Fibroblast of the aortic adventitia (primary cell): ENCODE measurements at places on chromosomes 12 and 14. TPM values are rescaled to one million over a fixed set of nuclear protein-coding genes. Genes with fewer than 3 reads are reported as not detected.

The RD3L gene
- not detected in 2 replicates for total RNA-seq

The CCDC177 gene
- total RNA-seq = not detected in 2 replicates

The ZDHHC22 gene
- not detected in 2 replicates for total RNA-seq

The TMPRSS12 gene
- total RNA-seq = not detected in 2 replicates

The OR11H12 gene
- not detected in 2 replicates for total RNA-seq

The IL26 gene
- total RNA-seq = not detected in 2 replicates

The P3H3 gene
- total RNA-seq = 53.9 and 188 TPM in 2 replicates

The BIN2 gene
- under 0.01 TPM in 1 of 2 replicates, not detected in the other for total RNA-seq

The RNF212B gene
- not detected in 2 replicates for total RNA-seq

The GSC gene
- total RNA-seq = 2.1 and 2.5 TPM in 2 replicates

The GPRC5A gene
- 5.4 and 15.5 TPM in 2 replicates for total RNA-seq

The FOXG1 gene
- 0.63 TPM in 1 of 2 replicates, not detected in the other for total RNA-seq

The TAS2R9 gene
- 0.09 TPM in 1 of 2 replicates, not detected in the other for total RNA-seq

The SINHCAF gene
- total RNA-seq = 4.4 and 14.9 TPM in 2 replicates

The TPPP2 gene
- total RNA-seq = not detected in 2 replicates

The HOXC11 gene
- not detected in 2 replicates for total RNA-seq

The DACT1 gene
- 13.6 and 23.0 TPM in 2 replicates for total RNA-seq

The PLEK2 gene
- 1.8 and 2.8 TPM in 2 replicates for total RNA-seq

The CLEC14A gene
- total RNA-seq = 0.63 and 4.5 TPM in 2 replicates

The TSPAN9 gene
- 8.1 and 19.4 TPM in 2 replicates for total RNA-seq

The PROX2 gene
- total RNA-seq = not detected in 2 replicates

The RDH5 gene
- 13.3 and 17.7 TPM in 2 replicates for total RNA-seq

The CABP1 gene
- 0.54 TPM in 1 of 2 replicates, not detected in the other for total RNA-seq

The TAS2R8 gene
- total RNA-seq = 0.45 TPM in 1 of 2 replicates, not detected in the other

The DEGS2 gene
- total RNA-seq = 0.16 TPM in 1 of 2 replicates, not detected in the other

The NUAK1 gene
- total RNA-seq = 3.0 and 8.3 TPM in 2 replicates

The KRT5 gene
- total RNA-seq = not detected in 2 replicates

The KRT6C gene
- not detected in 2 replicates for total RNA-seq

The MEG3 gene
- 155 and 168 TPM in 2 replicates for total RNA-seq

The SRSF5 gene
- 101 and 618 TPM in 2 replicates for total RNA-seq

The LTBP2 gene
- total RNA-seq = 58.5 and 157 TPM in 2 replicates

The DHRS4 gene
- total RNA-seq = 21.4 and 58.4 TPM in 2 replicates

The DLK1 gene
- total RNA-seq = 0.09 TPM in 1 of 2 replicates, not detected in the other

The GPR135 gene
- 1.7 and 4.3 TPM in 2 replicates for total RNA-seq

The BEST3 gene
- not detected in 2 replicates for total RNA-seq

The TUNAR gene
- not detected in 2 replicates for total RNA-seq

The GZMB gene
- total RNA-seq = not detected in 2 replicates

The EMP1 gene
- 19.1 and 244 TPM in 2 replicates for total RNA-seq

The PIANP gene
- 0.45 TPM in 1 of 2 replicates, not detected in the other for total RNA-seq

The SERPINA10 gene
- total RNA-seq = not detected in 2 replicates

The STAC3 gene
- 0.90 and 3.8 TPM in 2 replicates for total RNA-seq
